T-helper 2 cell treated with Interferon-gamma antibody and Interleukin-4, amounts not matched to agents 5 μg/mL and 100 μg/mL, for 36 hours (primary cell): ENCODE measurements at places on chromosomes 13 and 19.

DNA sequence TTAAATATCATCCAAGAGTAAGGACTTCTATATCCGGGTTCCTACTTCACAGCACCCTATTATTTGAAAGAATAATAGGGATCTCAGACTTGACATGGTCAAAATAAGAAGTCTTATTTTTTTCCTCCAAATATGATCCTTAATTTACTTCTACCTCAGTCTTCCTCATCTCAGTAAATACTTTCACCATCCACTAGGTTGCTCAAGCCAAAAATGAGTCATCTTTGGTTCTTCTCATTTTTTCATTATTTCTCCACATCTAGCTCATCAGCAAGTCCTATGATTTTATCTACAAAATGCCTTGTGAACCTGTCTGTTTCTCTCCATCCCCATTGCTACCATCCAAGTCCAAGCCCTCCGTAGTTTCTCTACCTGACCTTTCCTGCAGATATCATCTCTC lies 121.9 kb upstream of the GJB6 start:
- no peak for DNase-seq

DNA sequence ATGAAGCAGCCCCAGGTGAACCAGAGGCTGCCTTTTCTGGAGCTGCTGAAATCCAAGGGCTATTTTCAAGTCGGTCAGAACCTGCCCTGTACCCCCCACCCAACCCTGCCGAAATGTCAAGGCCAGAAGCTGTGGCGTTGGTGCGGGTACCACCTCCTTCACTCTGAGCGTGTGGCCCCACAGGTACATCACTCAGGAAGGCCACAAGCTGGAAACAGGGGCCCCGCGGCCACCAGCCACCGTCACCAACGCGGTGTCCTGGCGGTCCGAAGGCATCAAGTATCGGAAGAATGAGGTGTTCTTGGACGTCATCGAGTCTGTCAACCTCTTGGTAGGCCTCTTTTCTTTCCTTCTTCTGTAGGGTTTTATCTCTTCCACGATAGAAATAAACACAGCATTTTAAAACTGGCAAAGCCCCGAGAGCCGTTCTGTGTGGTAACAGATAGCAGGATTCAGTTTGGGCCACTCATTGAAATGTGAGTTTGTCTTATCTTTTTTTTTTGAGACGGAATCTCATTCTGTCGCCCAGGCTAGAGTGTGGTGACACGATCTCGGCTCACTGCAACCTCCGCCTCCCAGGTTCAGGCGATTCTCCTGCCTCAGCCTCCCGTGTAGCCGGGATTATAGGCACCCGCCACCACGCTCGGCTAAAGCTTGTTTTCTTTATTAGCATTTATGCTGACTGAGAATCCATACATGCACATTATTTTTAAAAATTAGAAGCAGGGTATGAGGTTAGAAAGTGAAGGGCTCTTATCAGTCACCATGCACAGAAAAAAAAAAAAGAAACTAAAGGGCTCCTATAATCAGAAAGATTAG lies 11.3 kb downstream of the AP1M1 start:
- DNase-seq, result no peak

- DNase-seq, result no peak
Measured at GRCh38 chr13:26310470-26310869, 56.5 kb downstream of the CDK8 start.

- no peak for DNase-seq
Measured at GRCh38 chr13:86846501-86846900, 824.7 kb upstream of the SLITRK5 start.

DNA sequence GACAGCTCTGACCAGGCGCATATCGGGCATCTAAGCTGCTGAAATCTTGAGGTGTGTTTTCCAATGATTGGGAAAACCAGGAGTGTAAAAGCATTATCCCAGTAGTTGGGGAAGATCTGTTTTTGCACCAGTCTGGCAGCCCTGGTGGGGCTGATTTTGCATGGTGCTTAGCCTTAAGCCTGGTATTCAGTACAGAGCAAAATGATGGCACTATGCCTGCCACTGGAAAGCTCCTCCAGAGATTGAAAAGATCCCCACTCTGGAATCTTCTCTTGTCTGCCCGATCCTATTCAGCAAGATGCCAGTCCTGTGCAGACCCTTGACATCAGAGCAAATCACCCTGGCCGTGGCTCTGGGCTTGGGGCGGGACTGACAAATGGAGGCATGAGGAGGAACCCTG lies 44.7 kb upstream of the SIAH3 start:
- DNase-seq, result no peak

DNA sequence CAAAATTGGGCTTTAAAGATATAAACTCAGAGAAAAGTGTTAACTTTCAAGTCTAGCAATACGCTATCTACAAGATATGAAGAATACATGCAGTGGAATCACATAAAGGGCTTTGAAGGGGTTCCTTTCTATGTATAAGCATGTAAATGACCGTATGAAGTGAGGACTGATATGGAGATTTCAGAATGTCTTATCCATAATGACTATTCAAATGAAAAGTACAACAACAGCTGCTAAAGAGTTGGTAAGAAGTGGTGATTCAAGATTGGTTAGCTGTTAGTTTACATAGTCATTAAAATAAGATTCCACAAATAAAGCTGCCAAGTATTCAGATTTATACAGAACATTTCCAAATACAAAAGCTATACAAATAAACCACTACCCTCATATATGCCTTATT lies 153.4 kb upstream of the STARD13 start:
- no peak for DNase-seq

GRCh38 chr13:101545521-101545920 lies 93.0 kb downstream of the ITGBL1 start:
- DNase-seq, result no peak

- no peak for DNase-seq
Measured at GRCh38 chr19:31339411-31339810, 9.8 kb downstream of the TSHZ3 start.

DNA sequence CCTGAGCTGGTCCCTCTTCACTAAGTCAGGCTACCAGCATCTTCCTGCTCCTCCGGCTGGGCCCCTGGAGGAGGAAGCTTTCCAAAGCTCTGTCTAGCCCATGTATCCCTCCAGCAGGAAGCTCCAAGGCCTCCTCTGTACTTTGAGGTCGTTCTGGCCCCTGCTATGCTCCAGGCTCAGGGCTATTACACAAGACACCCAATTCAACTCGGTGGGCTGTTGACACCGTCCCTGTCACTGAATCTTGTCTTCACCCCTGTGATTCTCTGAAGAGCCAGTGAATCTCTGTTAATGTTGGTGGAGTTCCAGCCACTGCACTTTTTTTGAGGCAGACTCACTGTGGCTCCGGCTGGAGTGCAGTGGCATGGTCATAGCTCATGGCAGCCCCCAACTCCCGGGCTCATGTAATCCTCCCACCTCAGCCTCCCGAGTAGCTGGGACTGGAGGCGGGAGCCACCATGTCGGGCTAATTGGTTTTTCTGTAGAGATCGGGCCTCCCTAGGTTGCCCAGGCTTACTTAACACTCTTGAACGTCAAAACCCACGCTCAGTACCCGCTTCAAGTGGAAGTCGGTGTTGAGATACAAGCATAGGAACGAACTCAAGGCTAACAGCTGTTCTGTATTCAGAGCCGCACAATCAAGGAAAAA lies 512 bp upstream of the REX1BD start:
- no peak for DNase-seq

GRCh38 chr13:99548448-99548847 lies 47.2 kb downstream of the TM9SF2 start:
- DNase-seq, result no peak

- no peak for DNase-seq
Measured at GRCh38 chr13:108121406-108121805, 93.9 kb downstream of the LIG4 start.

GRCh38 chr13:98112456-98112855 lies 30.4 kb upstream of the FARP1 start:
- DNase-seq, result no peak

DNA sequence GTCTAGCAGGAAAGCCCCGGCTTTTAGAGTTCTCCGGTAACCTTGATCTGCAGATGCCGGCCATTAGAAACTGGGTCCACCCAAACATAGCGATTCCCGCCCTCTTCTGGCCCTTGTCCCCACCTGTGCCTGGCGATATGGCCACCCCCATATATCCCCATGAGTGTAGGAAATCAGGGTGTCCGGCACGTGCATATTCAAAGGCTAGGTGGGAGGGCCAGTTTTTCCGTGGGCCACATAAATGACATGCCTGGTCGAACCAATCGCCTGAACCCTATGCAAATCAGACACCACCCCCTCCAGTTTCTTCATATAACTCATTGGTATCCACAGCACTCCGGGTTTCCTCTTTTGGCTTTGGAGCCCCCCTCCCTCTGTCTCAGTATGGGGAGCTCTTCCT lies 37.4 kb downstream of the ERICH4 start:
- no peak for DNase-seq

GRCh38 chr13:106882246-106882645 lies 314.3 kb upstream of the ARGLU1 start:
- no peak for DNase-seq

- DNase-seq, result peak; percentile 61
Measured at GRCh38 chr19:2083174-2083854, 12.8 kb downstream of the MOB3A start.

GRCh38 chr19:681029-682019 lies 5.1 kb downstream of the FSTL3 start:
- DNase-seq, result no peak

DNA sequence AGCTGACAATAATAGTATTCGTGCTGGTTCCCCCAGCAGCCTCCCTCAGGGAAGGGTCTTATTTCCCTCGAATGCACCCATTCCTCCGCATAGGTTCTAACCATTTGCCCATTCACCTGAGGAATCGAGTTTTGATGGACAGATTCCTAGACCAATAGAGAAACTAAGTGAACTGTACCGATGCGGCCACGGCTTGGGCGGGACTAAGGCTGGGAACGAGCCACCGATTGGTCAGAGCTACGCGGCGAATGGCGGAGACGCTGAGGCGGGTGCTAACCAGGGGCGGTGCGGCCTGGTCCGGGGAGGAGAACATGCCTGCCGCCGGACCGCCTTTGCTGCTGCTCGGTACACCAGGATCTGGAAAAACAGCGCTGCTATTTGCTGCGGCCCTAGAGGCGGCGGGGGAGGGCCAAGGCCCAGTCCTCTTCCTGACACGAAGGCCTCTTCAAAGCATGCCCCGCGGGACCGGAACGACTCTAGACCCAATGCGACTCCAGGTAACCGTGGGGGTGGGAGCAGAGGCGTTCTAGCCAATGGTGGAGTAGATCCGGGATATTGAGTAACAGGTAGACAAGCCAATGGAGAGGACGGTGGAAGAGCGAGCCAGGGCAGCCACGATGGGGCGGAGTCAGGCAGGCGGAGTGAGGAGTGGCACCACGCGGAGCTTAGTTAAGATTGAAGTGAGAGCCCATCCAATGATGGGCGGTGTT lies at the start of gene SWSAP1:
Gene SWSAP1 (plus strand): TSS at position 234 of the 710 bp plus-strand sequence. CDS start 15 bp downstream, at position 249.
- DNase-seq, result peak; percentile 97

DNA sequence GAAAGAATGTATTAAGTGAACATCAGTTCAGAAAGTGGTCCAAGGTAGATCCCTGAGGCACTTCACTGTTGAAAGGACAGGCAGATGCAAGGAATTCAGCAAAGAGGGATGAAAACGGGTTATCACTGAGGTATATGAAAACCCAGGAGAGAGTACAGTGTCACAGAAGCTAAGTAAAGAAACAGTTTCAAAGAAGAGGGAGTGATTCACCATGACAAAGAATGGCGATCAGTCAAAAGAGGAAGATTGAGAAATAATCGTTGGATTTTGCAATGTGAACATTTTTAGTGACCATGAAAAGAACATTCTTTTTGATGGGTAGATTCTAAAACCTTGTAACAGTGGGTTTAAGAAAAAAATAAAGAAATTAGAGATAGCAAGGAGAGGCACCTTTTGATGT lies 99.3 kb downstream of the EPSTI1 start:
- no peak for DNase-seq

GRCh38 chr13:30338952-30339351 lies 31.6 kb upstream of the KATNAL1 start:
- DNase-seq, result no peak

DNA sequence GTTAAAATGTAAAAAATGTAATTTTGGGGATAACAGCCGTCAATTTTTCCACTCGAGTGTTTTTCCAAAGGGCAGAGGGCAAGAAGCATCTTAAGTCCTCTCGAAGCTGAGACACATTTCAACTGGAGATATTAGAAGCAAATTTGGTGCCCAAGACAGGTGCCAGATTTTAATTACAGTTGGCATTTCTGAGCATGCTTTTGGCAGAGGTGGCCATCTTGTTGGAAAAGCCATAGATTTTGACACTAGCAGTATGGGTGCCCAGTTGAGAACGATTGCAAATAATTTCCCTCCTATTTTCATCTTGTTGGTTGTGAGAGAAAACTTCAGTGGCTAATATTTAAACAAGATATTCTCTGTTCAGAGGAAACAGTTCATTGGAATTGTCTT lies 146.3 kb downstream of the TM9SF2 start:
- DNase-seq, result no peak

GRCh38 chr13:66329988-66330451 lies 900.1 kb downstream of the PCDH9 start:
- DNase-seq, result no peak

- DNase-seq, result no peak
Measured at GRCh38 chr19:19470579-19470978, 44.8 kb downstream of the TSSK6 start.

DNA sequence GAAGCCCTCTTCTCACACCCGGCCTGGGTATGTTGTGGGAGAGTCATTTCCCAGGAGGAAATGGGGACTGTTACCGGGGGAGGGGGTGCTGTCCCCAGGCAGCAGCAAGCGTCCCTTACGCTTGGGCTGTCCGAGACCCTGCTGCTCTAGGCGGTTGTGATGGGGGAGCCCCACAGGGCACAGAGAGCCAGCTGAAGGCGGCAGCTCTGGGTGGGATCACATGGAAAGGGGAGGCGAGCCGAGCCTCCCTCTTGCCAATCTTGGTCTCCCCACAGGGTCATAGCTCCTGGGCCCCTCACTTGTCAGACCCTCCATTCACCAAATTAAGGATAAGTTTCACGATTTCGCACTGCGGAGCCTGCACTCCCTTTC lies 22.0 kb downstream of the EPN1 start:
- no peak for DNase-seq

DNA sequence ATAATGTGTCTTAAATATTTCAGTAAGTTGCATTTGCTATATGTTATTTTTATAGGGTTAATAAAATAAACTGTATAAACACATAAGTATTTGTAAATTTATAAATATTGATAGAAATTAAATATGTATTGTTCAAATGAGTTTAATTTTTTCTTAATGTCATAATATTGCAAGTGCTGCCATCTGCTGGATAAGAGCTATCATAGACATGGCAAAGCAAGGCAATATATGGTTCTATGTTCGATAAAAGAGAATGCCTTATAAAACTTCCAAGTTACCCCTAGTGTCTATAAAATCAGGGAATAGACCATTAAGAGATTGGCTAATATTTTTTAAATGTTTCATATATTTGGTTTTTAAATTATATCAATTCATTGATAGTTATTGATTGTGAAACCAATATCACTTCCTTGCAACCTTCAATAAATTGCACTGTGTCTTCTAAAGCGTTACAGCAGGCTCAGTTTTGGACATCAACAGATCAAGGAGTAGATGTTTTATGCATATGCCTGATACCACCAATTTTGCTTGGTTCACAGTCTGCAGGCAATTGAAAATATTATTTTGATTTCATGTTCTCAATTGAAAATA lies 29.0 kb upstream of the SLITRK6 start:
- no peak for DNase-seq

- DNase-seq, result no peak
Measured at GRCh38 chr13:104315606-104316005, 1249.4 kb upstream of the SLC10A2 start.
